ENCODE measurements at places on chromosomes 12 and 14. TPM values are rescaled to one million over a fixed set of nuclear protein-coding genes. Genes with fewer than 3 reads are reported as not detected.

Gene TAS2R50
- 1.3 TPM for total RNA-seq

Gene GDF3
- total RNA-seq: not detected

Gene DENR
- 38.0 TPM for total RNA-seq

Gene SLC16A7
- 86.5 TPM for total RNA-seq

Gene KCNC2
- not detected for total RNA-seq

Gene FLRT2
- 20.5 TPM for total RNA-seq

Gene CNIH1
- 98.5 TPM for total RNA-seq

Gene METTL1
- 9.2 TPM for total RNA-seq

Gene MYF5
- not detected for total RNA-seq

Gene USP44
- 2.9 TPM for total RNA-seq

Gene ALG10
- total RNA-seq: 11.3 TPM

Gene FGF23
- 0.06 TPM for total RNA-seq

Gene FOXG1
- not detected for total RNA-seq

Gene IGF1
- 12.0 TPM for total RNA-seq

Gene FGF6
- not detected for total RNA-seq

Gene HRK
- 0.03 TPM for total RNA-seq

Gene ZNF410
- 39.1 TPM for total RNA-seq

Gene TEP1
- total RNA-seq: 107 TPM

Gene TC2N
- 104 TPM for total RNA-seq

Gene GPR137C
- total RNA-seq: 0.86 TPM

DNA sequence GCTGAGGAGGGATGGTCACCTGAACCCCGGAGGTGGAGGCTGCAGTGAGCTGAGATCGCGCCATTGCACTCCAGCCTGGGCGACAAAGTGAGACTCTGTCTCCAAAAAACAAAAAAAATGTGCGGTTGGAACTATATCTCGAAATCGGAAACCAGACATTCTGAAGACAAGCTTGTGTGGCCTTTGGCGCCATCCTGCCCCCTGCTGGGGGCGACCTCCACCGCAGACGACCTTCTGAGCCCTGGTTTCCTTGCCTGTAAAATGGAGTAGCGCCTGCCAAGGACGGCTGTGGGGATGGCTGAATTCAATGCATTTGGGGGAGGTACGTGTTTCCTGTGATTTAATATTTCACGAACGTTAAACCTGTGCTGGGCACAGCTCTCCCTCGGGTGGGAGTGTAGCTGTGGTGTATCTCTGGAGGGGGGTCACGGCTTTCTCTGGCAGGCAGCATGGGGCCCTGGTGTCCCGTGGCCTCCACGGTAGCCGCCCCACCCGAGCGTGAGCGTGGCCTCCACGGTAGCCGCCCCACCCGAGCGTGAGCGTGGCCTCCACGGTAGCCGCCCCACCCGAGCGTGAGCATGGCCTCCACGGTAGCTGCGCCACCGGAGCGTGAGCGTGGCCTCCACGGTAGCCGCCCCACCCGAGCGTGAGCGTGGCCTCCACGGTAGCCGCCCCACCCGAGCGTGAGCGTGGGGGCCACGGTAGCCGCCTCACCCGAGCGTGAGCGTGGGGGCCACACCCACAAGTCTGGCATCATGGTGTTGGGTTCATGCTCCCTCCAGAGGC, 55.3 kb downstream of the LRCOL1 start:
- no peak for DNase-seq

DNA sequence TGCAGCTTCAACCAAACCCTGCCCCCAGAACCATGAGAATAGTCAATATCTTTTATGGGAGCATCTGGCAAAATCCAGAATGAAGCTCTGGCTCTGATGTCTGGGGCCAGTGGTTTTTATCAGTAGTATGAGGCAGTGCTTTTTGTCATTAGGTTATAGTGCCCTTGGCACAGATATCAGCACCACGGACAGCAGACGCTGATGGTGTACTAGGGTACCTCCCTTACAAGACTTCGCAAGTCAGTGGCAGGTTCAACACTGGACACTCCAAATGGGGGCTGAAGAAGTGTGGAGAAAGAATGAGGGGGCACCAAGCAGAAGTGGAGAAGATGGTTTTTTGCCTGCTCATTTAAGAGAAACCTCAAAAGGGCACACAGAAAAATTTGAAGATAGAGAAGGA, 68.2 kb upstream of the E2F7 start:
- peak; percentile 62 for DNase-seq

GRCh38 chr14:103232831-103233319, 101.2 kb upstream of the EIF5 start:
- DNase-seq: no peak

DNA sequence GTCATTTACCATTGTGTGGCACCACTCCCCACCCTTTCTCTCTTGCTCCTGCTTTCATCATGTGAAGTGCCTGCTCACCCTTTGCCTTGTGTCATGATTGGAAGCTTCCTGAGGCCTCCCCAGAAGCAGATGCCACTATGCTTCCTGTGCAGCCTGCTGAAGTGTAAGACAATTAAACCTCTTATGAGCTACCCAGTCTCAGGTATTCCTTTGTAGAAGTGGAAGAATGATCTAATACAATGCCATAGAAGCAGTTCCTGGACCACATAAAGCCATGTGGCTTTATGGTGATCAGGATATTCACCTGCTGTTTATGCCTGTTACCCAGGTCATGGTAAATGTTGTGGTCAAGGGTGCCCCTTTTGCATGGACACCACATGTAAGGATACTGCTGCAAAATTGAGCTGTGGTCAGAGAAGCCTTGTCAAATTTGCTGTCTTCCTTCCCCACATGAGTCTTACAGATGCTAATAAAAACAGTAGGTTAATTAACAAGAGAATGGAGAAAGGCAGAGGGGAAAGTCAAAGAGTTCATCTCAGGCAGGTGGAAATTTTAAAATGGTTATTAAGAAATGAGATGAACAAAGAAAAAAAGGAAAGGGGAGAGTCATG, 112.8 kb upstream of the IFNG-AS1 start:
- DNase-seq: no peak

DNA sequence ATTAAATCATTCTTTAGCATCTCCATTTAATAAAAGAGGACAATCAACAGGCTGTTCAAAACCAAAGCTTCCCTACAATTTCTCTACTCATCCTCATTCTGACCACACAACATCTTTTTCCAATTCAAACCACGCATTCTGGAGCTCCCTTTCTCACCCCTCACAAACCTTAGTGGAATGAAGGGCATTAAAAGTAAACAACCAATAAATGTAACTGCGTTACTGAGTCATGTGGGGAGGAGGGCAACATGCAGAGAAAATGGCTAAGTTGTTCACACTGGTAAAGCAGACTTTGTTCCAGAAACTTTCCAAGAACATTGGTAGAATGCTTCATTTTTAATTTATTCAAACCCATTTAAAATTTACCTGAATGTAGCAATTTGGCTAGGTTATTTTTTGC, 19.6 kb downstream of the SOX5 start:
- no peak for DNase-seq

- DNase-seq: no peak
These were observed 276.1 kb upstream of the LMO3 start for GRCh38 chr12:16881986-16882570.

- DNase-seq: peak; percentile 79
These were observed 980 bp upstream of the RNASE8 start for GRCh38 chr14:21056520-21057163.

DNA sequence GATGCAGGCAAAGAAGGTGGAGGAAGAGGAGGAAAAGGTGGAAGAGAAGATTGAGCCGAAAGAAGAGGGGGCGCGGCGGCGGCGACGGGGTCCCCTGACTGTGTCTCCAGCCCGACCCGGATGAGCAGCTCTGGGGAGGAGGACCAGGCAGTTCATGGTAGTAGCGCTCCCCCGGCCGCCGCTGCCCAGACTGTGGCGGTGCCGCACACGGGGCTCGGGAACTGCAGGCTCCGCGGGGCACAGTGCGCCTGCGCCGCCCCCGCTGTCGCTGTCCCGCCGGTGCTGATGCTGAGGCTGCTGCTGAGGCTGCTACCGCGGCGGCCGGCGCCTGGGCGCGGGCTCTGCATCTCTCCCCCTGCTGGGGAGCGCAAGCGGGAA, at the start of gene KCNH5:
Gene KCNH5, minus strand, starts transcription at position 225 of the 378 bp plus-strand sequence. CDS start 272 bp downstream, outside the sequence.
- DNase-seq: no peak

DNA sequence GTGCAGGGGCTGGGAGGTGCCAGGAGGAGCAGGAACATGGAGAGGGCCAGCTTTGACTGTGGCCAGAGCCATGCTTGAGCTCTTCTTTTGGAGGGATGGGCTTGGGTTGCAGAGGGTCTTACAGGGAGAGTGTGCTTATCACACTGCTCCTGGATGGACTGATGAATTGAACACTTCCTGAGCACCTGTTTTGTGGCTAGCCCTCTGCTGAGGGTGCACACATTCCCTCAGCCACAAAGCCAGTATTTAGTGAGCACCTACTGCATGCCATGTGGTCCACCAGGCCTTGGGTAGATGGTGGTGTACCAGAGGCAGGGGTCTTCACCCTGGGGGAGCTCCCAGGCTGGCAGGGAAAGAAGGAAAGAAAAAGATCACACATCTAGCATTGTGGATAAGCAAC, 118.9 kb downstream of the SLC25A47 start:
- DNase-seq: no peak

DNA sequence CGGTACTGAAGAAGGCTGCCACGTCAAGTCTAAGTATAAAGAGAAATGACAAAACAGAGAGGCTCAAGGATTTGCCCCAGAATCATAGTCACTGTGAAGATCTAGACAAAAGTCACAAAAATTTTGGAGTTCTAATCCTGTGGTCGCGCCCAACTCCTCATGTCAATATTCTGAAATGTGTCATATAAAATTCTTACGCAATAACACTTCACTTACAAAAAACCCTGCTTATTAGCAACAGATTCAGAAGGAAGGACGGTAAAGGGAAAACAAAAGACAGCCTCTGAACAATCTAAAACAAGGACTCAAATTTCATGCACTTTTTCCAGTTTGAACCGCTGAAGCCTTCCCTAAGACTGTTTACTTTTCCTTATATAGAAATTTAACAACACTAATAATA, 94.7 kb downstream of the TSPAN8 start:
- no peak for DNase-seq

- peak; percentile 16 for DNase-seq
These were observed 13.1 kb downstream of the KRT5 start for GRCh38 chr12:52506858-52507715.

DNA sequence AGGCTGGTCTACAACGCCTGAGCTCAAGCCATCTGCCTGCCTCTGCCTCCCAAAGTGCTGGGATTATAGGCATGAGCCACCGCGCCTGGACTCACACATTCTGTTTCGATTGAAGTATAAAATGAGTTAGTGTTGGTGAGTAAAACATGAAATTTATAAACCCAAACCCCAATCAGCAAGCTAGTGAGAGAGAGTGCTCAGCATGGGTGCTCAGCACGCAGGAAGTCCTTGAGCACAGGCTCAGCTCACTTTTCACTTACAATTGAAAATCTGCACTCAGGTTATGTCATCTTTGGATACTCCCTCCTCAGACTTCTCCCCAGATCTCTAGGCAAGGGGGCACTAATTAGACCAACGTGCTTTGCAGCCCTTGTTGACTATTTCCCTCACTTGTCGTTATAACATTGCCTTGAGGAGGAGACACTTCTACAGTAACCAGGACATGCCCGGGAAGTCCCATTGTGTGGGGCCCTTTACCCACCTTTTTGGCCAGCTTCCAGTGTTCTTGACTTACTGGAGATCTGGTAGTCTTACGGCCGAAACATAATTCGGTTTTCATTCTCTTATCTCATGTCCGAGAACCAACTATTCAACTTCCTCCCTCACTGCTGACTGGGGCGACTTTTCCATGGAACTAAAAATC, 68.5 kb upstream of the AMN1 start:
- DNase-seq: no peak

GRCh38 chr12:103247531-103247930, 248.2 kb downstream of the C12orf42 start:
- DNase-seq: no peak

DNA sequence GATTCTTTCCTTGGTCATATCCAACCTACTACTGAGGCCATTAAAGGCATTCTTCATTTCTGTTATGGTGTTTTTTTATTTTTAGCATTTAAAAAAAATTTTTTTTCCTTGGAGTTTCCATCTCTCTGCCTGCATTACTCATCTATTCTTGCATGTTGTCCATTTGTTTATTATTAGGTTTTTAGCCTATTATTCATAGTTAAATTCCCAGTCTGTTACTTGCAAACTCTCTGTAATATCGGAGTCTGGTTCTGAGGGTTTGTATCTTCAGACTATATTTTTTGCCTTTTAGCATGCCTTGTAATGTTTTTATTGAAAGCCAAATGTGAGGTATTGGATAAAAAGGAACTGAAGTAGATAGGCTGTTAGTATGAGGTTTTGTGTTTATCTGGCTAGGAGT, 284.3 kb downstream of the FUT8 start:
- no peak for DNase-seq

GRCh38 chr14:77988096-77988870, 181.9 kb upstream of the NRXN3 start:
- DNase-seq: no peak

DNA sequence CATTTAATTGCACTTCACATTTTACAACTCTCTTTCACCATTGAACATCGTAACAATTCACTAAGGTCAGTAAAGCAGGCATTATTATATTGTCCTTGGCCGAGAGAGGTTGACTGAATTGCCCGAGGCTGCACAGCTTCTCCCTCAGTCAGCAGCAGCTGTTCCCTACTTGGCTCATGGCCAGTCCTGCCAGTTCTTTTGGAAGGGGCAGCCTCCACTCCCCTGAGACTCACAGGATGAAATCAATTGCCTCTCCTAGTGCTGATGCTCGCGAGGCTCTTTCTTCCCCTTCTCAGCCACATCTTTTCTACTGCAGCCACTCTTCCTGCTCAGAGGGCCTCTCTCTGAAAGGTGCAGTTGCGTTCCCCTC, 79.9 kb upstream of the KCNA1 start:
- DNase-seq: no peak

GRCh38 chr12:15772405-15773018, 16.7 kb downstream of the EPS8 start:
- DNase-seq: no peak

GRCh38 chr14:71985538-71986189, 53.4 kb downstream of the RGS6 start:
- no peak for DNase-seq

GRCh38 chr12:10111451-10111850, 12.7 kb upstream of the CLEC1A start:
- DNase-seq: no peak

GRCh38 chr14:32190673-32191072, 11.2 kb upstream of the RNU6-7 start:
- no peak for DNase-seq

GRCh38 chr12:117699118-117699517, 269.7 kb downstream of the KSR2 start:
- DNase-seq: no peak

Measured in mucosa of gallbladder (tissue), 1 donor.